Activated T-helper 2 cell treated with anti-CD3 and anti-CD28 coated beads, Interferon-gamma antibody, Interleukin-2, Interleukin-4, amounts not matched to agents 10 μg/mL and 5 μg/mL and 100 μg/mL, durations not matched to agents 14 hours and 24 hours and 36 hours (primary cell): ENCODE measurements at places on chromosomes 2 and 18.

- no peak for DNase-seq
These were observed 128.0 kb downstream of the NEDD4L start for GRCh38 chr18:58172031-58172430.

GRCh38 chr18:54359233-54359632 lies 1.5 kb downstream of the C18orf54 start:
- no peak for DNase-seq

GRCh38 chr2:196263181-196263747 lies 91.9 kb upstream of the STK17B start:
- DNase-seq = peak; percentile 52

GRCh38 chr2:216803791-216804190 lies 56.1 kb downstream of the TNP1 start:
- DNase-seq = no peak

DNA sequence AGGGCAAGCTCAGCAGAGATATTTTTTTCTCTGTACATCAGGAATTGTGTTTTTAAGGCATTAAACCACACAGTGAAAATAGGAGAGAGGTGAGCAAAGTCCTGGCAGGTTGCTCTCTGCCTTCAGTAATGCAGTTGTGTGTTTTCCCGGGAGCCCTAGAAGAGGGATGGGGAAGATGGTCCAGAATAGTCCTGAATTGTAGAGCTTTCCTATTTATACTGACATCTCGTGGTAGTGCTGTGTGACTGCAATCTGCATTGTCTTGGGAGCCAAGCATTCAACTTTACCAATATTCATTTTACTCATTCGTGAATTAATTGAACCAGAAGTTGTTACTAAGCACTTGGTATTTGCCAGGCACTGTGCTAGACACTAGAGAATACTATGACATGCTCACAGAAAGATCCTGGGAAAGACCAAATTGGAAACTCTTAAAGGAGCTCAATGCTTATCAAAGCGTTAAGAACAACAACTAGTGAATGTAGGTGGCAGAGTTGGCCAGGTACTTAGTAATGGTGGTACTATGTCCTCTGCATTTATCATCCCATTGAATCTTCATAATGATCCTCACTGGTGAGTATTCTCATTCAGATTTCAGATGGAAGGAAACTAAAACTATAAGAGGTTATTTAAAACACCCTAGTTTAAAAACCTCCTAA lies 214.6 kb downstream of the TRIB2 start:
- DNase-seq = no peak

DNA sequence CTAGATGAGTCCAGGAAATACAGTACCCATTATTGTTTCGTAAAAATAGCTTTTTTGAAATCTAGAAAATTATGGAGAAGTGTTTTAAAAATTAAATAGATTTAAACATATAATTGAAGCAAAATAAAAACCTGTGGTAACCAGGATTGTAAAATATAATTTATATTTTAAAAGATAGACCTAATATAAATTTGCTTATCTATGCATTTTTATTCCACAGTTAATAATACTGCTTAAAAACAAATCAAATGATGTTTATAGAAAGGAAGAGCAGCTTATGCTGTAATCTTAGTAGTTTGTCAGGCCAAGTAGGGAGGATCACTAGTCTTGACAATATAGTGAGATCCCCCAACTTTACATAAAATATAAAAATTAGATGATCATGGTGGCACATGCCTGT lies 388.9 kb upstream of the CNTNAP5 start:
- DNase-seq = no peak

DNA sequence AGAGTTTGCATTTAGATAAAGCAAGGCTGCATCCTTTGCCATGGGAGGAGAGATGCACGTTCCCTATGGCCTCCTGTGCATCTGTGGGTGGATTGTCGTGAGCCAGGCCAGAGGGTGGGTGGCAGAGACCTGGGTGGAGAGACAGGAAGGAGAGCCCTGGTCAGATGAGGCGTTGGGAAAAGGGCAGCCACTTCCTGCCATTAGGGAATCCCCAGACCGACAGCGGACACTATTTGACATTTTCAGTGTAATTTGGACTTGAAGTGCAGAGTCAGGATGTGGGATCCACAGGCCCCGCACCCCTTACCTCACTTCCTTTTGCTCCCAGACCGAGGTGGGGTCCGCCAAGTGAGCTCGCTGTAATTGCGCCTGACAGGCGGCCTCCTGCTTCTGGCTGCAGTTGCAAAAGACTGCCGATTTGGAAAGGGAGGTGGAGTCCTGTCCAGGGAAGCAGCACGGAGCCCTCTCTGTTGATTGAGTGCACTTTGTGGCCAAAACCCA lies 150.0 kb downstream of the DYSF start:
- no peak for DNase-seq

GRCh38 chr2:149617476-149617875 lies 29.9 kb upstream of the MMADHC start:
- DNase-seq = no peak

- DNase-seq = no peak
These were observed 200.8 kb downstream of the EPHA4 start for GRCh38 chr2:221371347-221371746.

DNA sequence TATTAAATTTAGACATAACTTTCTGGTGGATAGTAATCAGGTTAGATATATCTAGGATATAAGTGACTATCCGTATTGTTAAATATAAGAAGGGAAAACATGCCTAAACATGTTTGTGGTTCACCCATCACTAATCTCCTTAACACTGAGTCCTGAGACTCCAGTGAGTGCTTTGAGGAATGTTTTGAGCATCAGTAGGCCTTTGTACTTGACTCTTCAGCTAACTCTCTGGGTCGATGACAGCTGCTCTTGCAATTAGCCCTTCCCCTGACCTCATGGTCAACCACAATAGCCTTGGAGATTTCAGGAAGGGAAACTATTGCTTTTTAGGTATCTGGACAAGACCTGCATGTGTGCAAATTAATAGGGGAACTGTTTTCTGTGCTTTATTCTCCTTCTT lies 716.8 kb downstream of the EPHA4 start:
- no peak for DNase-seq

- DNase-seq = no peak
These were observed 404.9 kb downstream of the CPS1 start for GRCh38 chr2:210961249-210961648.

- DNase-seq = no peak
These were observed 63.2 kb upstream of the ACAA2 start for GRCh38 chr18:49876536-49876935.

DNA sequence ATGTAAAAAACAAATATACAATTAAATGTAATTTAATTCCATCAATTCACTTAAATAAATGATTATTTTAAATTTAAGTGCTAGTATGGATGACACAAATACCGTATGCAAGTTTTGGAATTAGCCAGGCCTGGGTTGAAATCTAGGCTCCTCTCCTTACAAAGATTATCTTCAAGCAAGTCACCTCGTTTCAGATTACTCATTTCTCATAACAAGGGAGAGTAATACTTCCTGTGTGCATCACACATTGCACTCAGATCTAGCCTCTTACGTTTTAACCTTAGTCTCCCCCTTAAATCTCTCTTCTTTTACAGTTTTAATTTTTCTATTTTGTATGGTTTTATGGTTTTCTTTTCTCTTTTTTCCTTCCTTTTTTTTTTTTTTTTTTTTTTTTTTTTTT lies 1475.9 kb upstream of the NXPH2 start:
- DNase-seq = no peak

DNA sequence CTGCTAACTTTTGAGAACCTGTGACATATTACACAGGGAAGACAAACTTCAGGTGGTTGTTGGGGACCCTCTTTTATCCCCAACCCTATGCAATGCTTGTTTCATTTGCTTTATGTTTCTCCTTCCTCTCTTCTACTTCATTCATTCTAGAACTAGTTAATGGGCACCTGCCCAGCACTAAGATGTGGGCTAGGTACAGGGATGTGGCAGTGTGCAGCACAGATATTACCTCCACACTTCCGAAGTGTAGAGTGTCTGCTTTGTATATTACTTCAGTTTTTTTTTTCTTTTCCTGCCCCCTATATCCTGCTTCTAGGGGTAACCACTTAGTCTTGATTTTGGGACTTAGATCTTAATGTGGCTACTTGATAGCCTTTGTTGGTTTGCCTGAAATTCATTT lies 35.1 kb downstream of the CD28 start:
- DNase-seq = no peak

DNA sequence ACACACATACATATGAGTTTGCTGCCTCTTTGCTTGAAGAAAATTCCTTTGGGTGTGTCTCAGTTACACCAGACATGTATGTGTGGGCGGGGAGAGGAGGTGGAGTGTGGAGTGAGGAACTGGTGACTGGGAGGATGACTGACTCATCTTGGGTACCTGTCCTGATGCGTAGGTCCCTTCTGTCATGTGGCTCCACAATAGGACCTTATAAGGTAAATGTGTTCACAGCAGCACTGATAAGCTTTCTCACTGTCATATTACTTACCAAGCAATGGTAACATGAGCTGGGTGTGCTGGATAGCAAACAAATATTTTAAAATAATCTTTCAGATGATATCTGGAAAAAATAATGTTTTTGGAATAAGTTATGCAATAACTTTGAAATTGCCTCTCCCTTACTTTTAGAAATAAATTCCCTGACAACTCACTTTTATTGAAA lies 45.1 kb downstream of the SLC9A2 start:
- DNase-seq = peak; percentile 24

DNA sequence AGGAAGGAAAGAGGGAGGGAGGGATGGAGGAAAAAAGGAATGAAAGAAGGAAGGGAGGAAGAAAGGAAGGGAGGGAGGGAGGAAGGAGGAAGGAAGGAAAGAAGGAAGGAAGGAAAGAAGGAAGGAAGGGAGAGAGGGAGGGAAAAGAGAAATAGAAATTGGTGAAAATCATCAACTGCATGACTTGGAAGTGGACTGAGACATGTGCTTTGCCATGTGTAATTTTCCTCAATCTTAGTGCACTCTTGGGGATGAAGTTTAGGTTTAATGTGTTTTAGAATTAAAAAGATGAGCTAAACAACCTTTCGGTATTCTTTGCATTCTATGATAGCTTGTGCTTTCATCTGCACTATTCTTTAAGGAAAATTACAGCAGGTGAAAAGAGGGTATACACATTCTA lies 320.1 kb upstream of the GALNT5 start:
- no peak for DNase-seq

- DNase-seq = no peak
These were observed 138.3 kb downstream of the FMNL2 start for GRCh38 chr2:152473151-152473857.

DNA sequence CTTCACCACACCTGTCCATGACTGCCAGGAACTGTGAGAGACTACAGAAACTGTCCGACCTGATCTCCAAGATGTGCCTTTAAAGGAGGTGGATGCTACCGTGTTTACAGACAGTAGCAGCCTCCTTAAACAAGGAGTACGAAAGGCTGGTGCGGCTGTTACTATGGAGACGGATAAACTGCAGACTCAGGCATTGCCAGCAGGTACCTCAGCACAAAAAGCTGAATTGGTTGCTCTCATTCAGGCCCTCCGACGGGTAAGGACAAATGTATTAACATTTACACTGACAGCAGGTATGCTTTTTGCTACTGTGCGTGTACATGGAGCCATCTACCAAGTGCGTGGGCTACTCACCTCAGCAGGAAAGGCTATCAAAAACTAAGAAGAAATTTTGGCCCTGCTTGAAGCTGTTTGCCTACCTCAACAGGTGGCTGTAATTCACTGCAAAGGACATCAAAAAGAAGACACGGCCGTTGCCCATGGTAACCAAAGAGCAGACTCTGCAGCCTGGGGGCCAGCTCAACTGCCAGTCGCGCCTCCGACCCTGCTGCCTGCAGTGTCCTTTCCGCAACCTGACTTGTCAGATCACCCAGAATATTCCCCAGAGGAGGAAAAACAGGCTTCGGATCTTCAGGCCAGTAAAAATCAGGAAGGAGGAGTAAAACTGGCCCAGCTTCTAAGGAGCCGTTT lies 30.9 kb downstream of the SKA1 start:
- no peak for DNase-seq

GRCh38 chr2:36351736-36352349 lies 3.7 kb upstream of the CRIM1 start:
- no peak for DNase-seq

DNA sequence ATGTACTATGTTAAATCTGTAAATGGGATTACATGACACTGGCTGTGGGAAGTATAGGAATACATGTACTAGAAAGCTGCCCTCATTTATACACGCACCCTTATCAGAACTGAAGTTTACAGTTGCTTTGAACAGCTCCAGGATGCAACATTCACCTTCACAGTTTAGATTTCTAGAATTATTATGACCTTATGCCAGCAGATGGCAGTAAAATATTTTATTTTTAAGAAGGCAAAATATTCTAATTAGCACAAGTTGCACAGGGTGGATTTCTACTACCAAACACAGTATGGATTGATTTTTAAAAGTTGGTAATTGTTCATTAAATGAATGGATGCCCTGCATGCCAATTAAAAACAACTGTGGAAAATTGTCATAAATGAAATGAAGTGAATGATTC lies 670.4 kb downstream of the KCNJ3 start:
- DNase-seq = no peak

GRCh38 chr2:142857256-142858164 lies 20.0 kb upstream of the KYNU start:
- no peak for DNase-seq

DNA sequence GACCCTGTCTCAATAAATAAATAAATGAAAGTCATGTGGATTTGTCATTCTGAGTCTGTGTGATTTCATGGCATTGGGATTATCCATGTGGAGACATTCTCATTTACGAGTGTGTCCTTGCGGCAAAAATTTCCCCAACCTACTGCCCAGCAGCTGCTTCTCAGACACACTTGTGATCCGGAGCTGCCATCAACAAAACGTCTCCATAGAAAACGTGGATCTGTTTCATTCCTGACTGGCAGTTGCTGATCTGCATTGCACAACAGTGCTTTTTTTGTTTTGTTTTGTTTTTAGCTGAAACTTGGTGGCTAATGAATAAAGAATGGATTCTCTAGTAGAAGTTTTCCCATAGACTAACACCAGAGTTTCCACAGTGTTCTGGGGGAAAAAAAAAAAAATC lies 74.7 kb downstream of the TGIF1 start:
- DNase-seq = no peak

DNA sequence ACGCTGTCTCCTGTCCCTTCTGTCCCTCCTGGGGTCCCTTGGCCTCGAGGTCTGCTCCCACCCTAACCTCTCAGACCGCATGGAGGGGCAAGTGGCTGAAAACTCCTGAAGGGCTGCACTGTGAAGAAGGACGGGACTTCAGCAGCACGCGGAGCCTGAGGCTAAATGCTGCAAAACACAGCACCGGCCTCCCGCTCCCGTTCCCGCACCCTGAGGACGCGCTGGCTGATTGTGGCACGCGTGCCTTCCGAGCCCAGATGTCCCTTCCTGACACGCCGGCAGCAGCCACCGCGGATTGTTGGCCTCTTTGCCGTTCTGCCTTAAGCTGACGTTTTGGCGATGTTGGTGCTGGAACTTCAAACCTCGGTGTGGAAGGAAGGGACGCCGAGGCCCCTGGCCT lies 125.9 kb upstream of the CTDP1 start:
- DNase-seq = no peak

- no peak for DNase-seq
These were observed 204.7 kb upstream of the TANK start for GRCh38 chr2:160955578-160955977.
